ENCODE measurements at places on chromosomes 2 and 18.

- H3K4me1 ChIP-seq: no peaks in the 10 kb centered on the region
- H3K27ac ChIP-seq: no peak overlapping the region
- no peak overlapping the region for H3K4me3 ChIP-seq
- H3K36me3 ChIP-seq: no peaks in the 10 kb centered on the region
These were observed 75.1 kb upstream of the PARD3B start for GRCh38 chr2:204470178-204470620.

GRCh38 chr2:162075689-162076132 is 1.7 kb upstream of the DPP4 start:
- no peak for DNase-seq
- H3K27me3 ChIP-seq: no peaks in the 10 kb centered on the region
- H3K27ac ChIP-seq: no peak overlapping the region
- H3K4me1 ChIP-seq: no peaks in the 10 kb centered on the region
- H3K36me3 ChIP-seq: no peaks in the 10 kb centered on the region
- H3K4me3 ChIP-seq: no peak overlapping the region

DNA sequence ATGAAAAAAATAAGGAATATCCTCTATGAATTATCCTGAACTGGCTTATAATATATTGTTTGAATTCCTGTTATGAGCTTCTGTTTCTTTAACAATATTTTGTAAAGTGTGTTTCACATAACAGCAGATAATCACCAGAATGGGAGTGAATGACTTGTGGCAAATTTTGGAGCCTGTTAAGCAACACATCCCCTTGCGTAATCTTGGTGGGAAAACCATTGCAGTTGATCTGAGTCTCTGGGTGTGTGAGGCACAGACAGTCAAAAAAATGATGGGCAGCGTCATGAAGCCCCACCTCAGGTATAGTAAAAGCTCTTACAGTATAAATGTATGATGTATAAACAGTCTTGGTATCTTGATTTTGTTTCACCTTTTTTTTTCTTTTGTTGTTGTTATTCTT is 5.9 kb downstream of the GEN1 start:
- H3K36me3 ChIP-seq: no peaks in the 10 kb centered on the region
- no peak for DNase-seq
- H3K27ac ChIP-seq: no peak overlapping the region
- H3K4me1 ChIP-seq: peaks cover 3% of the 10 kb centered on the region
- no peaks in the 10 kb centered on the region for H3K27me3 ChIP-seq

- H3K27me3 ChIP-seq: no peaks in the 10 kb centered on the region
- no peak overlapping the region for H3K27ac ChIP-seq
- H3K4me3 ChIP-seq: no peak overlapping the region
- DNase-seq: no peak
These were observed 43.8 kb downstream of the XIRP2 start for GRCh38 chr2:166932032-166932431.

- no peak overlapping the region for H3K4me3 ChIP-seq
- no peaks in the 10 kb centered on the region for H3K27me3 ChIP-seq
- H3K27ac ChIP-seq: no peak overlapping the region
- H3K4me1 ChIP-seq: no peaks in the 10 kb centered on the region
- H3K36me3 ChIP-seq: no peaks in the 10 kb centered on the region
These were observed 243.5 kb upstream of the MYT1L start for GRCh38 chr2:2574401-2575180.

- no peak overlapping the region for H3K4me3 ChIP-seq
- no peaks in the 10 kb centered on the region for H3K36me3 ChIP-seq
- no peak overlapping the region for H3K27ac ChIP-seq
- H3K27me3 ChIP-seq: no peaks in the 10 kb centered on the region
- DNase-seq: no peak
These were observed 132.1 kb downstream of the MSH2 start for GRCh38 chr2:47535073-47535472.

DNA sequence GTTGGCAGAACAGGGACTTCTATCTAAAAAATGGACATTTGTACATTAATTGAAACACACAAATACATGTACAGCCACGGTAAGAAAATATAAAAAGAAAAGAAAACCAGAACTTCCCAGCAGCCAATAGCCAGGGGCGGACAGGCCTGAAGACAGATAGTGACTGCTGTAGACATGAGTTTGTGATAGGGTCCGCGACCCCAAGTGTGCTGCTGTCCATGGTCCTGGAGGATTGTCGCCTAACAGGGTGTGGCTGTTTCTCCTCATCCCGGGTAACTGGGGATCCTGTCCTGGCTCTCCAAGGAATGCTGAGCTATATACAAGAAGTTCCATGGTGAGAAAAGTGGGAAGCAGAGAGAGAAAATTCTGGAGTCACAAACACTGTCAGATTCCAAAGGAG is 266.5 kb upstream of the SALL3 start:
- no peak overlapping the region for H3K27ac ChIP-seq
- no peak overlapping the region for H3K4me3 ChIP-seq
- H3K4me1 ChIP-seq: no peaks in the 10 kb centered on the region
- H3K27me3 ChIP-seq: peaks cover 6% of the 10 kb centered on the region
- peak; percentile 15 for DNase-seq
- no peaks in the 10 kb centered on the region for H3K36me3 ChIP-seq

DNA sequence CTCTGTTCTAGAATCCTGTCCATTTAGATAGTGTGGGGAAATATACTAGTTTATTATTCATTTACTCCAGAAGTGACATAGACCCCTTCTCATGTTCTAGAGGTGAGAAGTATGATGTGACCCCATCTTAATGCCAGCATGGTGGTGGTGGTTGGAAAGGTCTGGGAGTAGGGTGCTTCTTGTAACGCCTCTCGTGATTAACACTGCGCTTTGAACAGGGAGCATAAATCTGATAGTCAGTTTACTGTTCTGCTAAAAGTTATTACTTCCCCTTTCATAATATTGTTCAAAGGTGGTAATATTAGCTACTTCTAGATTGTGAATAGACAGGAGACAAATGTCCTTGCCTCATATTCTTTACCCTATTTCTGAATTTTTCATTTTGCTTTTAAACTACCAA is 35.6 kb downstream of the EHBP1 start:
- no peak overlapping the region for H3K27ac ChIP-seq
- no peak for DNase-seq
- no peak overlapping the region for H3K4me3 ChIP-seq
- H3K4me1 ChIP-seq: no peaks in the 10 kb centered on the region

- H3K27me3 ChIP-seq: no peaks in the 10 kb centered on the region
- H3K36me3 ChIP-seq: no peaks in the 10 kb centered on the region
- no peaks in the 10 kb centered on the region for H3K4me1 ChIP-seq
- no peak overlapping the region for H3K4me3 ChIP-seq
These were observed 8.6 kb upstream of the RPL37A start for GRCh38 chr2:216490061-216490460.

DNA sequence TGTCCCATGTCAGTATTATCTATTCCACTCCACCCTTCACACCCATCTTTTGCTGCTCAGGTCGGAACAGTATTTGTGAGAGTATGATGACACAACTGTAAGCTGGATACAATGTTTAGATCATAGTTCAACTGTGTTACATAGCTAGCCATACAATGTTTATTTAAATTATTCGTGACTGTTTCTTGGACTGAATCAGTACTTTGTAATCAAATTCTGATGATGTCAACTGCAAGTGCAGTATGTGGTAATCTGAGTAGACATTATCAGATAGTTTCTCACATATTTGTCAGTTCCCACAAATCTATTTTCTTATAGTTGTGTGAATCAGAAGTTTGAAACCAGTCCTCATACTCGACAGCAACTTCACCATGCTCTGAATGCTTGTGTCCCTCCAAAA is 177.6 kb downstream of the ZNF407 start:
- H3K36me3 ChIP-seq: no peaks in the 10 kb centered on the region

GRCh38 chr2:200528228-200528627 is 2.2 kb downstream of the SGO2 start:
- no peak overlapping the region for H3K27ac ChIP-seq
- no peaks in the 10 kb centered on the region for H3K36me3 ChIP-seq
- no peak for DNase-seq
- H3K27me3 ChIP-seq: no peaks in the 10 kb centered on the region
- no peaks in the 10 kb centered on the region for H3K4me1 ChIP-seq
- H3K4me3 ChIP-seq: no peak overlapping the region

- H3K36me3 ChIP-seq: no peaks in the 10 kb centered on the region
- H3K27me3 ChIP-seq: no peaks in the 10 kb centered on the region
- H3K4me1 ChIP-seq: no peaks in the 10 kb centered on the region
- H3K27ac ChIP-seq: no peak overlapping the region
- H3K4me3 ChIP-seq: no peak overlapping the region
These were observed 284.9 kb downstream of the OSR1 start for GRCh38 chr2:19073522-19073921.

DNA sequence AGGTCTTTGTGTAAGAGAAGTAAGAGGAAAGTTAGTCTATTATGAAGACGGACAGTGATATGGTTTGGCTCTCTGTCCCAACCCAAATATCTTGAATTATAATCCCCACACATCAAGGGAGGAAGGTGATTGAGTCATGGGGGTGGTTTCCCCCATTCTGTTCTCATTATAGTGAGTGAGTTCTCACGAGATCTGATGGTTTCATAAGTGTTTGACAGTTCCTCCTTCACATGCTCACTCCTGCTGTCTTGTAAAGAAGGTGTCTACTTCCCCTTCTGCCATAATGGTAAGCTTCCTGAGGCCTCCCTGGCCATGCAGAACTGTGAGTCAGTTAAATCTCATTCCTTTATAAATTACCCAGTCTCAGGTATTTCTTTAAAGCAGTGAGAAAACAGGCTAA is 67.6 kb downstream of the NEURL3 start:
- H3K27ac ChIP-seq: no peak overlapping the region
- no peaks in the 10 kb centered on the region for H3K4me1 ChIP-seq
- H3K36me3 ChIP-seq: no peaks in the 10 kb centered on the region
- H3K27me3 ChIP-seq: no peaks in the 10 kb centered on the region
- no peak overlapping the region for H3K4me3 ChIP-seq

- no peak overlapping the region for H3K4me3 ChIP-seq
- no peaks in the 10 kb centered on the region for H3K36me3 ChIP-seq
- no peak overlapping the region for H3K27ac ChIP-seq
- no peaks in the 10 kb centered on the region for H3K27me3 ChIP-seq
- H3K4me1 ChIP-seq: no peaks in the 10 kb centered on the region
These were observed 51.5 kb upstream of the TWIST2 start for GRCh38 chr2:238796223-238796885.

- no peaks in the 10 kb centered on the region for H3K27me3 ChIP-seq
- H3K27ac ChIP-seq: no peak overlapping the region
- H3K36me3 ChIP-seq: no peaks in the 10 kb centered on the region
- no peak overlapping the region for H3K4me3 ChIP-seq
- no peak for DNase-seq
- H3K4me1 ChIP-seq: no peaks in the 10 kb centered on the region
These were observed 29.3 kb downstream of the SOS1 start for GRCh38 chr2:39091543-39091942.

DNA sequence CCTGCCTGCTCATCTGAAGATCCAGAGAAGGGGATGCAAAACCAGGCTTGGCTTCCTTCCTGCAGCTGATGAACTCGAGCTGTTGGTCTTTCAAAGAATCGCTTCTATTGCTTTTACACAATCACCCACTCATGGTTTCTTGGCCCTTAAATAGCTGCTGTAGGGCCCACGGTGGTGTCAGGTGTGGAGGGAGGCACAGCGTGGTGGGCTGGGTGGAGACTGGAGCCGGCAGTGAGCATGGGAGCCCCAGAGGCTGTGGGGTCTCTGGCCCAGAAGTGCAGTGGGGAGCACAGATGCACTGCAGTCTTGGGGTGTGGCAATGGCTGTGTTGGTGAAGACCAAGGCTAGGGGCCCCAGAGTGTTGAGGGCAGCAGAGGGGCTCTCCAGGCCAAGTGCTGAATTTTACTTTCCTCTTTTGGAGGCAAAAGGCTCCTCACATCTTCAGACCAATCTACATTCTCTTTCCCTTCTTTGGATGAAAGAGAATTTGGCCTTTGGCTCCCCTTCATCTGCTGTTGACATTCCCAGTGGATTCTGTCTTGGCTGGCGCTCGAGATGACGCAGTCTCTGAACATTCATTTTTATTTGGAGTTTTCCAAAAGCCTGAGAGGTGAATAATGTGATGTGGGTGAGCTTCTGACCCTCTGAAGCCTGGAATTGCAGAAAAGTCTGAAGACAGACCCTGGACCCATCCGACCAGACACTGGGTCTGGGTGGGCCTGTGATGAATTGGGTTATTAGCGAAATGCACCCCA is 70.1 kb upstream of the ASB18 start:
- H3K4me1 ChIP-seq: no peaks in the 10 kb centered on the region
- DNase-seq: no peak
- H3K27ac ChIP-seq: no peak overlapping the region
- no peak overlapping the region for H3K4me3 ChIP-seq
- H3K36me3 ChIP-seq: no peaks in the 10 kb centered on the region

DNA sequence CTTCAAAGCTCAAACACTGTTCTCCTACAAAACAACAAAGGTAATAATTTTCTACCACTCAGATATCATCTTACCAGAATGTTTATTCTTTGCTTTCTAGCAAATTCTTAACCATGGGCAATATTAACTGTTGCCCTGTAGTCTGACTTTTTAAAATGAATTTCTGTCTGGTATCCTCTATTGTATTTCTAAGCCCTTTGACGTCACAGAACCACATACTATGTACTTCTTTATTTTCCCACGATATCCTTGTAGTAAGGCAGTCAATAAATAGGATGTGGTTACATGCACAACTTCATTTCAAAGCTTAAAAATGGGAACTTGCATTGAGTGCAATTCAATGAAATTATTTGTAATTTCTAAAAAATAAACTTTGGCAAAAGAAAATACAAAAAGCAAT is 58.7 kb downstream of the THADA start:
- no peaks in the 10 kb centered on the region for H3K4me1 ChIP-seq
- H3K27ac ChIP-seq: no peak overlapping the region

- no peak overlapping the region for H3K4me3 ChIP-seq
- no peak overlapping the region for H3K27ac ChIP-seq
- DNase-seq: no peak
- H3K27me3 ChIP-seq: no peaks in the 10 kb centered on the region
These were observed 1508.7 kb upstream of the TMEFF2 start for GRCh38 chr2:193703411-193703810.

- H3K27me3 ChIP-seq: no peaks in the 10 kb centered on the region
- no peaks in the 10 kb centered on the region for H3K36me3 ChIP-seq
- H3K4me1 ChIP-seq: no peaks in the 10 kb centered on the region
- DNase-seq: no peak
- no peak overlapping the region for H3K4me3 ChIP-seq
These were observed 1143.5 kb upstream of the CELF4 start for GRCh38 chr18:38709122-38709521.

Data from breast epithelium (tissue), 4 donors.